Lung microvascular endothelial cell (primary cell): ENCODE measurements at places on chromosomes 13 and 19. TPM values are rescaled to one million over a fixed set of nuclear protein-coding genes. Genes with fewer than 3 reads are reported as not detected.

BLOC1S3 gene
- 2.0 and 3.8 TPM in 2 replicates for total RNA-seq

CDX2 gene
- not detected in 2 replicates for total RNA-seq

CLIP3 gene
- 2.6 and 2.8 TPM in 2 replicates for total RNA-seq

CATSPERD gene
- not detected in 2 replicates for total RNA-seq

GPC5 gene
- total RNA-seq: 0.79 and 1.1 TPM in 2 replicates

PRODH2 gene
- total RNA-seq: not detected in 2 replicates

PABPC3 gene
- total RNA-seq: under 0.01 TPM in 2 replicates

PTPRH gene
- total RNA-seq: under 0.01 TPM in 2 replicates

ZNF414 gene
- total RNA-seq: 2.2 and 2.4 TPM in 2 replicates

PLIN4 gene
- total RNA-seq: 0.65 and 2.0 TPM in 2 replicates

ZNF835 gene
- total RNA-seq: under 0.01 and 0.99 TPM in 2 replicates

LRRC4B gene
- under 0.01 TPM in 1 of 2 replicates, not detected in the other for total RNA-seq

ZSCAN4 gene
- not detected in 2 replicates for total RNA-seq

ATP4A gene
- total RNA-seq: not detected in 2 replicates
